ENCODE measurements at places on chromosomes 13 and 19.

DNA sequence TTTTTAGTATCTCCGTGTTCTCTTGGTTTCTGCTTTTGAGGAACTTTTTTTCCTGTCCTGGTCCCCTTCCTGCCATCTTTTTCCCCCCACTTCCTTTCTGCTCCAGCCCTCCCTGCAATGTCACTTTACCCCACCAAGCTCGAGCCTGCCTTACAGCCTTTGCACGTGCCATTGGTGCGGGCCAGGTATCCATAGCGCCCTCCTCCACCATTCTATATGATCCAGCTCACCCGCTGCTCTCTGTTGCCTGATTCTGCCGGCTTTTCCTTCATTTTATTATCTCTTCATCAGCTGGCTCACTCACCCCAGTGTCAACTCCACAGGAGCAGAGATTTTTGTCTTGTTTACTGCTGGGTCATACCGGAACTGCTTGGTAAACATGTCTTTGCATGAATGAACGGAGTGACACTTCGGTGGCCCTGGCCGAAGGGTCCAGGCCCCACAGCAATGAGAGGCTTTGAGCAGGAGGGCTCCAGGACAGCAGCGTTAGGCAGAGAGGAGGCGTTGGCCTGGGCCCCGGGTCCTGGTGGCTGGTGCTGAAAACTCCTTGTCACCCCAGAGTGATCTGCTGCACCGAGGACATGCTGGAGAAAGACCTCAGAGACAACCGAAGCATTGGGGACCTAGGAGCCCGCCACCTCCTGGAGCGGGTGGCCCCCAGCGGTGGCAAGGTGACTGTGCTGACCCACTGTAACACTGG, 1.2 kb downstream of the MRI1 start:
- no peak for DNase-seq

- DNase-seq, result no peak
Measured at GRCh38 chr19:4877753-4878490, 10.5 kb upstream of the PLIN3 start.

- no peak for DNase-seq
Measured at GRCh38 chr19:4758659-4759058, 32.9 kb upstream of the FEM1A start.

GRCh38 chr13:48930918-48931317, 44.8 kb upstream of the FNDC3A start:
- no peak for DNase-seq

DNA sequence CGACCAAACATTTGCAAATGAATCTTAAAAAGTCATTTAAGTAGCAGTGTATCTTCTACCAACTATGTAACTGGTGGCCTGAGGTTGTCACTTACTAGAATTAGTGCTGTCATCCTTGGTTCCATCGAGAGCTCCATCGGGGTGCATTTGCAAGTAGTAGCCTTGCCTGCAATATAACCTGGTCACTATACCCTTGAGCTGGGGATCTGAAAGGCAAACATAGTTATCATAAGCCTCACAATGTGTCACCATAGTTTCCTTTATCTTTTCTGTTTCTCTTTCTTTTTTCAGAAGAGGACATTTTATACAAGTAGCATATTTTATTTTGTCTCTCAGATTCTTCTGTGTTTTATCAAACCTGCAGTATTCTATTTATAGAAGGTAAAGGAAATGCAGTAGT, 422.6 kb downstream of the ITGBL1 start:
- no peak for DNase-seq

Measured in activated gamma-delta T cell treated with Interleukin-2 at 50 U/mL for 16 hours (primary cell).